ENCODE measurements at places on chromosomes 2 and 18. TPM values are rescaled to one million over a fixed set of nuclear protein-coding genes. Genes with fewer than 3 reads are reported as not detected.

Gene LRP2
- not detected for polyA plus RNA-seq

Gene PXDN
- polyA plus RNA-seq: 0.21 TPM

Gene IL18R1
- polyA plus RNA-seq: 1.1 TPM

Gene ITGAV
- 0.58 TPM for polyA plus RNA-seq

Gene CD8A
- 0.49 TPM for polyA plus RNA-seq

Gene KLHL30
- not detected for polyA plus RNA-seq

GRCh38 chr2:176424746-176425145 lies 155.5 kb downstream of the MTX2 start:
- H3K27ac ChIP-seq: no peak overlapping the region
- H3K4me3 ChIP-seq: no peak overlapping the region
- no peaks in the 10 kb centered on the region for H3K4me1 ChIP-seq
- no peak for DNase-seq
- no peaks in the 10 kb centered on the region for H3K36me3 ChIP-seq

DNA sequence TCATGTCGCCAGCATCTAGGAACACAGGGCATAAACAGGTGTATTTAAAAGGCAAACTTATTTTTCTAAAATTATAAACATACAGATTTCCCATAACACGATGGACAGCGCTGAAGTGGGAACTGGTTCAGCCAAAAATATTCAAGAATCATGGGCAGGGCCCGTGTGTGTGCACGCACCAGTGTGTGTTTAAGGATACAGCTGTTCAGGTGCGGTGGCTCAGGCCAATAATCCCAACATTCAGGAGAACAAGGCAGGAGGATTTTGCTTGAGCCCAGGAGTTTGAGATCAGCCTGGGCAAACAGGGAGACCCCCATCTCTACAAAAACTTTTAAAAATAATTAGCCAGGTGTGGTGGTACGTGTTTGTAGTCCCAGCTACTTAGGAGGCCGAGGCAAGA lies 288.6 kb upstream of the HDAC4 start:
- DNase-seq: no peak
- no peaks in the 10 kb centered on the region for H3K4me1 ChIP-seq
- peaks cover 4% of the 10 kb centered on the region for H3K27me3 ChIP-seq
- no peak overlapping the region for H3K27ac ChIP-seq

- H3K36me3 ChIP-seq: no peaks in the 10 kb centered on the region
- peaks cover 41% of the 10 kb centered on the region for H3K4me1 ChIP-seq
- peak; percentile 57 for DNase-seq
- H3K27ac ChIP-seq: peak overlapping the region; percentile 79
- no peaks in the 10 kb centered on the region for H3K27me3 ChIP-seq
Observed at GRCh38 chr2:69741229-69741574, 732 bp upstream of the ANXA4 start.

DNA sequence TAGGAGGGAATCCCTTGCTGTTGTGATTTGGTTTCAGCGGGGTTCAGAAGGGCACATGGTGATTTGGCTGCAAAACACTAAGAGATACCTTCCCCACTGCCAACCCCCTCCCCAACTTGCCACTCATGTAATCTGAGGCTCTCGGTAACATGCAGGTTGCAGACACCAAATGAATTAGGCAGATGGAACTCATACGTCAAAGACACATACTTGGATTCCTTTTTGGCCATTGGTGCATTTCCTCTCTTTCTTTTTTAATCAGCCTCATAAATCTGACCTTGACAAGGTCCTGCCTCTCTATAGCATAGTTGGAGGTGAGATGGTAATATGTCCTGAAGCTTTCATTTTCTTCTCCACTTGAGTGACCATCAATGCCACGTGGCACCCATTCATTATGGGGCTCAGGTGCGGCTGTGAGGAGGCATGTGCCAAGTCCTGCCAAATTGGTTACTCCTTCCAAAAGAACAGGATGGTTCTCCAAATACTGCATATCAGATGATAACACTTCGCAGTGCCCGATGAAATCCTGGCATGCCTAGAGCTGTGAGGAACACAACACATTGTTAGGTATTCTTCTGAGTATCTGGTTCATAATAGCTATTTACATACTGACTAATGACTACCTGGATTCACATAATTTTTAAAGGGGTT lies 8.3 kb upstream of the TMEM178A start:
- H3K4me3 ChIP-seq: no peak overlapping the region
- H3K4me1 ChIP-seq: no peaks in the 10 kb centered on the region
- DNase-seq: no peak
- H3K27ac ChIP-seq: no peak overlapping the region

- no peaks in the 10 kb centered on the region for H3K36me3 ChIP-seq
- H3K27ac ChIP-seq: no peak overlapping the region
- no peak overlapping the region for H3K4me3 ChIP-seq
Observed at GRCh38 chr18:48133671-48134251, 203.3 kb upstream of the SMAD2 start.

GRCh38 chr2:197606180-197606579 lies 69.2 kb downstream of the RFTN2 start:
- no peak overlapping the region for H3K27ac ChIP-seq
- H3K4me3 ChIP-seq: no peak overlapping the region
- no peaks in the 10 kb centered on the region for H3K36me3 ChIP-seq
- H3K27me3 ChIP-seq: no peaks in the 10 kb centered on the region
- DNase-seq: no peak

GRCh38 chr2:106314444-106314843 lies 120.3 kb upstream of the UXS1 start:
- no peaks in the 10 kb centered on the region for H3K36me3 ChIP-seq
- H3K4me3 ChIP-seq: no peak overlapping the region
- H3K27me3 ChIP-seq: no peaks in the 10 kb centered on the region
- no peak for DNase-seq
- H3K4me1 ChIP-seq: no peaks in the 10 kb centered on the region
- H3K27ac ChIP-seq: no peak overlapping the region

GRCh38 chr2:18885457-18885856 lies 296.1 kb upstream of the NT5C1B start:
- no peaks in the 10 kb centered on the region for H3K36me3 ChIP-seq
- no peaks in the 10 kb centered on the region for H3K27me3 ChIP-seq
- H3K4me1 ChIP-seq: no peaks in the 10 kb centered on the region
- DNase-seq: no peak

DNA sequence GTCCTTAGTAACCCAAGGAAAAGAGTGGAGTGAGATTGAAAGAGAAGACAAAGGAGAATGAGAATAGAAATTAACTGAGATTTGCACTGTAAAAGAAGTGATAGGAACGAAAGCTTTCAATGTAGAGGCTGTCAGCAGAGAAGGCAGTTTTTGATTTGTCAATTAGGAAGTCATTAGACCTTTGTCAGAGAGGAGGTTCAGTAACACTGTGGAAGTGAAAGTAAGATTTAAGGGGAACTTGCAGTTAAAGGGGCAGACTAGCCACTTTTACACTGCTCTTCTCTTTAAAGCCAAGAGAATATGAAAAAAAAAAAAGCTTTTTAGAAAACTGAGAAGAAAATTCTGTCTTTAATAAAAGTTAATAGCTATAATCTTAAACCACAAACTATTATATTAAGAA lies 11.5 kb upstream of the KYNU start:
- no peaks in the 10 kb centered on the region for H3K27me3 ChIP-seq
- no peaks in the 10 kb centered on the region for H3K36me3 ChIP-seq
- peak; percentile 78 for DNase-seq
- H3K4me1 ChIP-seq: peaks cover 38% of the 10 kb centered on the region
- peak overlapping the region; percentile 41 for H3K4me3 ChIP-seq

GRCh38 chr2:100624536-100624935 lies 61.7 kb downstream of the PDCL3 start:
- H3K27me3 ChIP-seq: peaks cover 4% of the 10 kb centered on the region
- H3K27ac ChIP-seq: no peak overlapping the region
- H3K36me3 ChIP-seq: no peaks in the 10 kb centered on the region
- H3K4me1 ChIP-seq: no peaks in the 10 kb centered on the region

DNA sequence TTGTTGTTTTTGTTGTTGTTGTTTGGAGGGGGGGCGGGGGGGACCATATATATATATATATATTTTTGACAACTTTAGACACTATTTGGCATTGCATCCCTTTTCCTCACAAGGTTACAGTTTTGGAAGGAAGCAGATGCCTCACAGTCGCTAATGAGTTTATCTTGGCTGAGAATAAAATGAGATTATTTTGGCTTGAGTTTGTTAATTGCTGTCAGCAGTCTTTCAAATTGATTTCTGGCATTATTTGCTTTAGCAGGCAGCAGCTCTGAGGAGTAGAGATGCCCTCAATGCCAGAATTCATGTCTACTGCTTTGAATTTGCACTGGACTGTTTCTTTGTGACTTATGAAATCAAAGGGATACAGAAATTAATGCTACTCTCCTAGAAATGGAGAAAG lies 595.2 kb upstream of the HNMT start:
- H3K27ac ChIP-seq: no peak overlapping the region
- no peak overlapping the region for H3K4me3 ChIP-seq
- no peaks in the 10 kb centered on the region for H3K36me3 ChIP-seq
- no peak for DNase-seq
- no peaks in the 10 kb centered on the region for H3K4me1 ChIP-seq
- H3K27me3 ChIP-seq: no peaks in the 10 kb centered on the region

DNA sequence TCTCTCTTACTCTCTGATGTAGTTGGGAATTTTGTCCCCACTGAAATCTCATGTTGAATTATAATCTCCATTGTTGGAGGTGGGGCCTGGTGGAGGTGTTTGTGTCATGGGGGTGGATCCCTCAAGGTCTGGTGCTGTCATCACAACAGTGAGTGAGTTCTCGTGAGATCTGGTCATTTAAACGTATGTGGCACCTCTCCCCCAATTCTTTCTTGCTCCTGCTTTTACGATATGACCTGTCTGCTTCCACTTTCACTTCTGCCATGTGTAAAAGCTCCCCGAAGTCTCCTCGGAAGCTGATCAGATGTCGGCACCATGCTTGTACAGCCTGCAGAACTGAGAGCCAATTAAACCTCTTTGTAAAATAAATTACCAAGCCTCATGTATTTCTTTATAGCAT lies 337.8 kb upstream of the CDH2 start:
- DNase-seq: no peak
- no peak overlapping the region for H3K4me3 ChIP-seq
- no peaks in the 10 kb centered on the region for H3K36me3 ChIP-seq
- no peaks in the 10 kb centered on the region for H3K27me3 ChIP-seq
- no peak overlapping the region for H3K27ac ChIP-seq

GRCh38 chr2:236993-237539 lies 26.8 kb downstream of the SH3YL1 start:
- DNase-seq: no peak
- H3K4me3 ChIP-seq: no peak overlapping the region
- peaks cover 3% of the 10 kb centered on the region for H3K36me3 ChIP-seq
- no peaks in the 10 kb centered on the region for H3K27me3 ChIP-seq

- no peak for DNase-seq
- H3K27ac ChIP-seq: no peak overlapping the region
- peaks cover 5% of the 10 kb centered on the region for H3K27me3 ChIP-seq
- H3K4me3 ChIP-seq: no peak overlapping the region
- H3K36me3 ChIP-seq: no peaks in the 10 kb centered on the region
Observed at GRCh38 chr2:41930807-41931566, 116.8 kb upstream of the PKDCC start.

GRCh38 chr2:224833986-224834385 lies 117.8 kb upstream of the CCDC195 start:
- H3K27me3 ChIP-seq: no peaks in the 10 kb centered on the region
- H3K36me3 ChIP-seq: peaks cover 91% of the 10 kb centered on the region
- no peak overlapping the region for H3K27ac ChIP-seq
- no peaks in the 10 kb centered on the region for H3K4me1 ChIP-seq

DNA sequence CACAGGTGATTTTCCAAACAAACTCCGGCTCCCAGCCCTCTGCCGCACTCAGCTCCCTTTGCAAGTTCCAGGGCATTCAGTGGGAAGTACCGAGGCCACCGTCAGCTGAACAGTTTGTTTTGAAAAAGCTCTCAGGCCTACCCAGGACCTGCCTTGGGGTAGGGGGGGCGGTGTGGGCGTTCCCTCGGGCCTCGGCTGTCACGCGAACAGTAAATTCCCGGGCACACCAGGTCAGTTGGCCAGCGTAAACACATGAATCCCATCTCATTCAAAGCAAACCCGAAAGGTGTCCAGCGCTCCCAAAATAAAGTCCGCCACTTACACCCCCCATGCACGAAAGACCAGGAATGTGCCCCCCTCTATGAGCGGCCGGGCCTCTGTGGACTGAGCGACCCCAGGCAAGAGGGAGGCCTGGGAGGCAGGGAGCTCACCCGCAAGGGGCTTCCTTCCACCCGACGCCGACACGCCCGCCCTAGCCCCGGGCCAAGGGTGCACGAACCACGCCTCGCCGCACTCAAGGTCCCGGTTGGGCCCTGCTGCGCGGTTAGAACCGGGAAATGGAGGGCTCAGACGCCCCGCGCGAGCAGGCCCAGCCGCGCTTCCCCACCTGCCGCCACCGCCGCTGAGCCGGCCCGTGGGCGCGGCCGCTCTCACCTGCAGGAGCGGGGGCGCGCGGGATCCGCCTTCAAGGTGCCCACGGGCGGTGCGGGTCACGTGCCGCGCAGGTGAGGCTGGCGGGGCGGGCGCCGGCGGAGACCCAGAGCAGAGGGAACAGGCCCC lies at the start of gene WDSUB1:
Gene WDSUB1, minus strand, starts transcription at position 775 of the 780 bp plus-strand sequence. CDS start 3,634 bp downstream, outside the sequence.
- no peaks in the 10 kb centered on the region for H3K27me3 ChIP-seq
- peak within 1 kb of the TSS; percentile 78 for H3K27ac ChIP-seq
- H3K36me3 ChIP-seq: no peaks in the 10 kb centered on the region
- peaks cover 24% of the 10 kb centered on the region for H3K4me1 ChIP-seq
- no peak for DNase-seq

- peaks cover 18% of the 10 kb centered on the region for H3K4me1 ChIP-seq
- H3K4me3 ChIP-seq: no peak overlapping the region
- peak overlapping the region; percentile 79 for H3K27ac ChIP-seq
- H3K36me3 ChIP-seq: no peaks in the 10 kb centered on the region
- H3K27me3 ChIP-seq: no peaks in the 10 kb centered on the region
- no peak for DNase-seq
Observed at GRCh38 chr2:227386630-227387029, 1.1 kb downstream of the SCYGR1 start.

DNA sequence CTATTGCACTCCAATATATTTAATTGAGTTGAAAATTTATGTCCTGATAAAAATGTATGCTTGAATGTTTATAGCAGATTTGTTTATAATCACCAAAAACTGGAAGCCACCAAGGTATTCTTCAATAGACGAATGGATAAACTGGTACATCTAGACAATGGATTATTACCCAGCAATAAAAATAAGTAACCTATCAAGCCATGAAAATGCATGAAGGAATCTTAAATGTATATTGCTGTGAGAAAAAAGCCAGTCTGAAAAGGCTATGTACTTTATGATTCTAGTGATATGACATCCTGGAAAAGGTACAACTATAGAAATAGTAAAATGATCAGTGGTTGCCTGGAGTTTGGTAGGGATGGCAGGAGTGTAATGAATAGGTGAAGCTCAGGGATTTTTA lies 580.7 kb downstream of the DCC start:
- no peak for DNase-seq
- H3K27ac ChIP-seq: no peak overlapping the region
- no peaks in the 10 kb centered on the region for H3K4me1 ChIP-seq
- no peaks in the 10 kb centered on the region for H3K36me3 ChIP-seq
- H3K27me3 ChIP-seq: no peaks in the 10 kb centered on the region
- no peak overlapping the region for H3K4me3 ChIP-seq

All from B cell (primary cell).